ENCODE measurements at places on chromosomes 6 and 20. TPM values are rescaled to one million over a fixed set of nuclear protein-coding genes. Genes with fewer than 3 reads are reported as not detected.

The SUMO4 gene
- polyA plus RNA-seq: 1.0 TPM

The CST7 gene
- 0.30 TPM for polyA plus RNA-seq

The PRR18 gene
- 0.12 TPM for polyA plus RNA-seq

The COX4I2 gene
- polyA plus RNA-seq: 0.75 TPM

The HLA-DRA gene
- polyA plus RNA-seq: 58.9 TPM

The FRS3 gene
- polyA plus RNA-seq: 5.0 TPM

The TMEM244 gene
- not detected for polyA plus RNA-seq

The ATAT1 gene
- 60.6 TPM for polyA plus RNA-seq

The TMEM239 gene
- 0.03 TPM for polyA plus RNA-seq

The NHLRC1 gene
- polyA plus RNA-seq: 1.9 TPM

The DXO gene
- 29.4 TPM for polyA plus RNA-seq

The OR2J3 gene
- not detected for polyA plus RNA-seq

The PRND gene
- polyA plus RNA-seq: 3.0 TPM

The SLC17A3 gene
- 1.3 TPM for polyA plus RNA-seq

The FUT9 gene
- 7.8 TPM for polyA plus RNA-seq

The POM121L2 gene
- polyA plus RNA-seq: not detected

The EPB41L1 gene
- 63.3 TPM for polyA plus RNA-seq

The GRIK2 gene
- polyA plus RNA-seq: 16.5 TPM

The TPX2 gene
- polyA plus RNA-seq: 71.2 TPM

The PLAGL2 gene
- 23.2 TPM for polyA plus RNA-seq

Data from left kidney (tissue), 8 donors.